ENCODE measurements at places on chromosomes 7 and 10. TPM values are rescaled to one million over a fixed set of nuclear protein-coding genes. Genes with fewer than 3 reads are reported as not detected.

ADO gene
- polyA plus RNA-seq: 15.3 TPM

FAM25C gene
- polyA plus RNA-seq: not detected

IFIT1B gene
- polyA plus RNA-seq: not detected

IGFBP3 gene
- polyA plus RNA-seq: 3,180 TPM

GRCh38 chr7:27555670-27556069 lies 107.0 kb downstream of the HIBADH start:
- no peak for DNase-seq

DNA sequence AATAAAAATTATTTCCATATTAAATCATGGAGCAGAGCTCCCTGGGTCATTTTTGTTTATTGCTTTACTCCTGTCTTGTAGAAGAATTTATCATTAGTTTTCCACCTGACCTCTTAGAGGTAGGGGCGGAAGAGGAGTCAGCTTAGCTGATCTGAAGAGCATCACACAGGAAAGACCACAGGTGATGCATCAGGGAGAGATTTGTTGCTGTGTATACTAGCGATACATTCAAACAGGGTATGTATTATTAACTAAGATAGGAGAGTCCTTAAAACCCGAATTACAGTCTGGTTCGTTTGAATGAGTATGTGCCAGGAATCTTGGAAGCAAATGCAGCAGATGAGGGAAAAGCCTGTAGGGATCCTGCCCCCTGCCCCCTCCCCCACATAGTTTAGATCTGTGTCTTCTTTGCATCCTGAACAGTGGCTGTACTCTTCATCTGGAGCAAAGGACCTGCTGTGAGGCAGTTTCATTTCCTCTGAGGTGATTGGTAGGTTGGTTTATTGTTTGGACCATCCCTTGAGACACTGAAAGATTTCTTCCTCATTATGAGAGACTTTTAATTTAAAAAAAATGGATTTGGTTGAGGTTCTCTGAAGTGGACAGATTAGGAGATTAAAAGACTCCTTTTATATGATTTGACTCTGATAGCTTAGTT lies 177.0 kb downstream of the SND1 start:
- DNase-seq: no peak

- no peak for DNase-seq
Measured at GRCh38 chr10:88850712-88851111, 932 bp downstream of the ANKRD22 start.

- DNase-seq: no peak
Measured at GRCh38 chr10:112535531-112535951, 88.5 kb downstream of the VTI1A start.

GRCh38 chr10:76942628-76943416 lies 694.8 kb downstream of the KCNMA1 start:
- DNase-seq: no peak

GRCh38 chr10:132282667-132283603 lies 24.8 kb downstream of the STK32C start:
- DNase-seq: no peak

GRCh38 chr7:15308821-15309220 lies 253.0 kb downstream of the AGMO start:
- no peak for DNase-seq

DNA sequence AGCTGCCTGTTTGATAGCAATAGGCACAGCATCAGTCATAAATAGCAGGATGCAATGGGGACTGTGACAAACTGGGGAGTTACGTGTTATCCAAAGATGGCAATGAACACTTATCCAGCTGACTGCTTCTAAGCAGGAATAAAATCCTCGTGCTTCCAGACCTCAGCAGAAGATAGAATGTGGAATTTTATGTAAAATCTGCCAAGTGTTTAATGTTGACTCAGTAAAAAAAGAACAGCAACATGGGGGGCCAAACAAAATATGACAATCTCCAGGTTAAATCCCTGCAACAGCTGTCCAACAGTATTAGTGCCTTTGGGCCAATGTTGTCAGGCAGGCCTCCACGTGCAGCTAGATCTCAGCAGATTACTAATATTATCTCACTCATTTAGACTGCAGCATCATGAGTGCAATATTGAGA lies 127.3 kb downstream of the SEMA3C start:
- DNase-seq: no peak

DNA sequence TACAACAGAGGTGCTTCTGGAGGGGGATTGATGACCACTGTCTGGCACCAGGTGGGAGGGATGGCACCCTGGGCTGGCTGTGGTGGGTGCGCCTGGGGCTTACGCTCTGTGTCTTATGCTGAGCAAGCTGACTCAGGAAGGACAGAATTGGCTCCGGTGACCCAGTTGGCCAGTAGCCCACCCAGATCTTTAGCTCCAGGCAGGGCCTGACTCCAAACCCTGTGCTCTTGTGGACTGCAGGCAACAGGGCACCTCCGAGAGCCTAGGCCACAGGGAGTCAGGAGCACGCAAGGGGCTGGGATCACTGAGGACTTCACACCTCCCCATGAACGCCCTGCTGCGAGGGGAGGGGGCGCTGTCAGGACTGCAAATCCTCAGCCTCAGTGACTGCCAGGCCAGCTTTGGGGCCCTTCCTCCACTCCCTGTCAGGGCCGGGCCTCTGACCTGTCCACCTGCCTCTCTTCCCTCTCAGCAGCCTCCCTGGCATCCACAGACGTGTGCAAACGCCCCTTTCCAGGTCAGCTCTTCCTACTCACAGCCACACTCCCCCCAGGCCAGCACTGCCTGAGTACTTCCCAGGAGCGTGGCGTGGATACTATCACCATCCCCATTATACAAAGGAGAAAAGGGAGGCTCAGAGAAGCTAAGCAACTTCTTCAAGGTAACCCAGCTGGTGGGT lies 118.7 kb downstream of the SLIT1 start:
- no peak for DNase-seq
